ENCODE measurements at places on chromosomes 7 and 10.
A peak's percentile ranks its signal among the peaks of the same experiment; 100 is the strongest.

- ATAC-seq: no peak
Measured at GRCh38 chr7:4960363-4960762, 1.4 kb upstream of the MMD2 start.

- no peak for ATAC-seq
Measured at GRCh38 chr10:2214092-2214491, 476.8 kb upstream of the ADARB2 start.

- ATAC-seq: peak; percentile 53
Measured at GRCh38 chr7:135843214-135843613, 94.6 kb upstream of the FAM180A start.

DNA sequence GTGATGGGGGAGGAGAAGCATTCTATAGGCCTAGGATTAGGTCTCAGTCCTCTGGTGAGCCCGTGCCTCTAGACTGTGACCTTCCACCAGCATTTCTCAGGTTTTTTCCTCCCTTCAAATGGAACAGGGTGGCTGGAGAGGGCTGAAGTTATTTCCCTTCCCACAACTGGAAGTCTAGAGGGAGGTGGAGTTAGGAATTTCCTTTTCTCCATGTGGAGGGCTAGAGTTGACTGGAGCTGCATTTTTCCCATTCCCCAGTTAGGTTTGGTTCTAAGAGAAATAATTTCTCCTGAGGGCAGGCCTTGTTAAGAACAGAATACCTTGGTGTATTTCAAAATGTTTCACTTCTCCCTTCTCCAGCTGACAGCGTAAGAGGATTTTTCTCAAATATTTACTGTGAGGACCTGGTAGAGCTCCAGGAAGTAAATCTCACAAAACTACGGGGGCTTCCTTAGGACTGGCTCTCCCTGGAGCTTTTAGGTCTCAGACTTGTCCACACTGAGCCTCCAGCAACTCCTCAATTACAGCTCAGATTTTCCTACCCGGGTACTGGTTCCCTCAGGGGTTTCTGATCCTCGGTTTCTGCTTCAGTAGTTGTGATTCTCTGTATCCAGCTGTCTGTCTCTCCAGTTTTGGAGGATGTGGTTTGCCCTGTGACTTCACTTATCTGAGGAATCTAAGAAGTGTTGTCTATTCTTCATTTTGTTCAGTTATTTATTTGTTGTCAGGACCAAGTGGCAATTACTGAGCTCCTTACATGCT is 6.0 kb upstream of the REEP3 start:
- peak; percentile 32 for ATAC-seq

DNA sequence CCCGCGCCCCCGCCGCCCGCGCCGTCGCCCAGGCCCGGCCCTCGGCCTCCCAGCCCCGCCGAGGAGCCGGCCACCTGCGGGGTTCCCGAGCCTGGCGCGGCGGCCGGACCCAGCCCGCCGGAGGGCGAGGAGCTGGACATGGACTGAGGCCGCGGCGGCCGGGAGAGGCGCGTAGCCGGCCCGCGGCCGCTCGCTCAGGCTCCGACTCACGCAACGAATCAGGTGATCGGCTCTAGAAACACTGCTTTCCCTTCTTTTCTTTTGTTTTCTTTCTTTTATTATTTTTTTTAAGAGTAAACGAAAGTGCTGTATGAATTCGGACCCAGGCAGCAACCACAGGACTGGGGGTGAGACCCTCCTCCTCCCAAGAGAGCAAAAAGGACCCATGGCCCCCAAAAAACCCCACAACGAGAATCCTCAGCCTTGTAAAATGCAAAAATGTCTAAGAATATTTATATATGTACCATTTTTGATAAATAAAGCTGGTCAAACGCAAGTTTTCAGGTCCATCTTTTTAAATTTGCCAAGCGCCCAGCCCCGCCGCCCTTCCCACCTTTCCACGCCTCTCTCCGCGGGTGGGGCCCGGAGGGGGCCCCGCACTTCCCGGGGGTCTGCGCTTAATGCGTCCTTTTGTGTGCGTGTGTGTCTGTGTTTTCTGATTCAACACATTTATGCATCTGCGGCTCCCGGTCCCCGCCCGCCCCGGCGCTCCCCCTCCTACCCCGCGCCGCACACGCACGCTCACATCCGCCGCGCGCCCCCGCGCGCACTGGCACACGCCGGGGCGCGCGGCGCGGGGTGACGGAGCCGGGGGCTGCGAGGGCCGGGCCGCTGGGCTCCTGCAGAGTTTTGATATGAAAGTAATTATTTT is 4.4 kb downstream of the UNCX start:
- ATAC-seq: no peak

- peak; percentile 84 for ATAC-seq
Measured at GRCh38 chr10:29482591-29483431, 152.0 kb downstream of the SVIL start.

DNA sequence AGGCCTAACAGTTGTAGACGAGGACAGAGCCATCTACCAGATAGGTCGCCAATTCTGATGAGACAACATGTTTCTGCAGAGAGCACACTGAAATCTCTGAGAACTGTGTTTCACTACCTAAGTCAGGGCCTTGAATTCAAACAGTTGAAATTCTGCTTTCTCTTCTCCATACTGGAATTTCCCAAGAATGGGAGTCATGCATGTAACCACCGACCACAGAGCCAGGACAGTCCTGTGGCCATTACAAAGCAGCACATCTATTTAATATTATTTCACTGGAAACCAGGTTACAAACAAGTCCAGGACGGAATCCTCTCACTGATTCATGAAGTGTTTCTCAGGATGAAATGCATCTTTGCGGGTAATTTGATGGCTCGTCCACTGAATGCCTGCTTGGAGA is 62.0 kb upstream of the ST8SIA6 start:
- ATAC-seq: no peak

DNA sequence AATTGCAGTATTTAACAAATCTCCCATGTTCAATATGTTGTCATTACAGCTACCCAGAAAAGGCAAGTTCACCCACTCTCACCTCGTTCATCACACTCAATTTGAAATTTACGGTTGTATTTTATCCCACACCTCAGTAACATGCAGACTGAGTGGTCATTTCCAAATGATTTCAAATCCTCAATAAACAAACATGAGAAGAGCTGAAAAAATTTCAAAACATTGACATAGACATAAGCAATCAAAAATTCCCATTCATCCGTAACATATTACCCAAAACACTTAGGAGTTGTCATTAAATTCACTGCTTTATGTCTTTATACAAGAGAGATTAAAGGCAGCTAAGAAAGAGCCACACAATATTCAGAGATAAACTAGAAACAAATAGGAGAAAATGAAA is 61.7 kb upstream of the NEBL start:
- no peak for ATAC-seq

- ATAC-seq: no peak
Measured at GRCh38 chr7:95421847-95422444, 12.9 kb downstream of the PON2 start.

DNA sequence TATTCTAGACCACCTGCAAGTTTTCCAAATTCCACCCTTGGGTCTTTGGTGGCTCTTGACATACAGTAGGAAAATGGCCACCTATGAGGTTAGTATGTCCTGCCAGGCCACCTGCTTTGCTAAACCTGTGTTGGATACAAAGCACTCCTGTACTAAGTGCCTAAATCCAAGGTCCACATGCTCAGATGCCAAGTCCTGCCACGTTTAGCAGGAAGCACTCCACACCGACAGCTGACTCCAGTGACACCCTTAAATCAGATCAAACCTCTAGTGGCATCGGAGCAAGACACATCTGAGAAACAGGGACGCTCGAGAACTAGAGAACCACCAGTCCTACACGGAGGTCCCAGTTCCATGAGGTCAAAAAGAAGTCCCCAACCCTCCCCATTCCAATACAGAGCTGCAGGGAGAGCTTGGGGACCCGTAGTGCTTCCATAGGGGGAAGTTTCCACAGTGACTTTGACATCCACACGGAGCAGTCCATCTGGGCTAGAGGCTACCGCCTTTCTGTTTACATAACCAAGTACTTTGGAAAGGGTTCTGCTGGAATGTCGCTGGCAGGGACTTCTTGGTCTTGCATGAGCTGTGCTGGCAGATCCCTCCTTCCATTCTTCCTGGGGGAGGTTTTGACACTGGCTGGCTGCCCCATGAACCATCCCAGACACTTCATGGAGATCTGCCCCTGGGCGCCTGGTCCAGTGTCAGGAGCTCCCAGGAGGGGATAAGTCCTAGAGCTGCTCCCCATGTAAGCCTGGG is 290.6 kb downstream of the PRPF18 start:
- ATAC-seq: no peak

DNA sequence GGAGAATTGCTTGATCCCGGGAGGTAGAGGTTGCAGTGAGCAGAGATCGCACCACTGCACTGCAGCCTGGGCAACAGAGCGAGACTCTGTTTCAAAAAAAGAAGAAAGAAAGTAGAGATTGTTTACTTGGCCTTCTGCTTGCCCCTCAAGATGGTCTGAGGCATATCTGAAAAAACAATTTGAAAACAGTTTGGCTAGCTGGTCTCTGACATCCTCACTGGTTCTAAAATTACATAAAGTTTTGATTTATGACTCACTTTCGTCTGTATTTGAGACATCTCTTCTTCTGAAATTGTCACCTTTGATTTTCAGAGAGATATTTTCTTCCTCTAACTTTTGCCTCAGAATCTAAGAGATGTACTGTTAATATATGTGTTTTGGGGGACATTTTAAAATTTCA is 49.6 kb upstream of the HELLS start:
- no peak for ATAC-seq

DNA sequence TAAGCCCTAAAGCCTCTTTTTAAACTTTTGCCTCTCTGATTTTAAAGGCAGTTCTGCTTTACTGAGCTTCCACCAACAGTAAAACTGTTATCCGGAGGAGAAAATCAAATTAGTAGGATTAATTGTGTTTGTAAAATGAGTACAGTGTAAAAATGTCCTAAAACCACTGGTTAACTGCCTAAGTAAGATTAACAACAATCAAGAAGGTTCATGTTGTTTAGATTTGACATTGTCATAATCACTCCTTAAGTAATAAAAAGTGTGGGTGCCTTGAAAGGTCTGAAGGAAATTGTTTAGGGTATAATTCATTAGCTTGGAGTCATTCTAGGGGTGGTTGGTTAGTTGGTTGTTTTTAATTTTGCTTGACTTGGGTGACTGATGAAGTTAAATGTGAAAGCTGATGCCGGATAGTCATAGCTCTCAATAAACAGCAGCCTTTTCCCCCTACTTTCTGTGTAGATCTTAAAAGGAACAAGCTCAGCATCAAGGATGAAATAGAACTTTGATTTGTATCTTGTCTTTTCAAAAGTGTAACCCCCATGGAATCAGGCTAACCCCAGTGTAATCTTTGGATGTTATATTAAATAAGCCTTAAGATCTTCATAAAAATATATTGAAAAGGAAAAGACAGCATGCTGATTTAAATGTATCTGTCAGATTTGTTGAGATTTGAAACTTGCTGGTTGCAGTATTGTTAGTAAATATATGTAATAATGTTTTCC is 148.3 kb downstream of the ARID5B start:
- ATAC-seq: no peak

DNA sequence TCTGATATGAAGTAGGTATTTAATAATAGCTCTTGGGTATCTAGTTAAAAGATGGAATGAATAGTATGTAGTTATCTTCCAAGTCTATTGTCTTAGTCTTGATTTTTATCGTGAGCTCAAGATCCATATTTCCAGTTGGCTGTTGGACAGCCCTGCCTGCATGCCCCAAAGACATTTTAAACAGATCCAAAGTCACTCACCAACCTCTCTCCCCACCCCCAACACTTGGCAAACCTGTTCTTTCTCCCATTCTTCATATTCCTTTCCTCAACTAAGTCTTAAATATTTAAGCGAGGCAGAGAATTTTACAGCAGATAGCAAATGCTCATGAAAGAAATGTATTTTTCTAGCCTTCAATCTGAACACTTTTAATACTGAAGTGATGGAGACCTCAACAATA is 80.7 kb upstream of the PALS2 start:
- ATAC-seq: no peak

DNA sequence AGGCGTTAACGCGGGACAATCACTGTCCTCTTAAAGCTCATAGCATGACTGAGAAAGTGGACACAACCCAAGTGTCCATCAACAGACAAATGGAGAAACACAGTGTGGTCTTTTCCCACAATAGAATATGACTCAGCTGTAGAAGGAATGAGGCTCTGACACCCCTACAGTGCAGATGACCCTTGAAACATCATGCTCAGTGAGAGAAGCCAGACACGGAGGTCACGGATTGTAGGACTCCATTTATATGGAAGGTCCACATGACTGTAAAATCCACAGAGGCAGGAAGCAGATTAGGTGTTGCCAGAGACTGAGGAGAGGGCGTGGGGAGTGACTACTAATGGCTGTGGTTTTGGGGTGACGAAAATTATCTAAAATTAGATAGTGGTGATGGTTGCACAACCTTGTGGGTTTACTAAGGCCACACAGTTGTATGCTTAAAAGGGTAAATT is 6.1 kb upstream of the NCAPG2 start:
- peak; percentile 67 for ATAC-seq

GRCh38 chr7:106565428-106565827 is 95.5 kb downstream of the CCDC71L start:
- ATAC-seq: no peak

GRCh38 chr7:34739651-34740300 is 81.8 kb downstream of the NPSR1 start:
- ATAC-seq: no peak

DNA sequence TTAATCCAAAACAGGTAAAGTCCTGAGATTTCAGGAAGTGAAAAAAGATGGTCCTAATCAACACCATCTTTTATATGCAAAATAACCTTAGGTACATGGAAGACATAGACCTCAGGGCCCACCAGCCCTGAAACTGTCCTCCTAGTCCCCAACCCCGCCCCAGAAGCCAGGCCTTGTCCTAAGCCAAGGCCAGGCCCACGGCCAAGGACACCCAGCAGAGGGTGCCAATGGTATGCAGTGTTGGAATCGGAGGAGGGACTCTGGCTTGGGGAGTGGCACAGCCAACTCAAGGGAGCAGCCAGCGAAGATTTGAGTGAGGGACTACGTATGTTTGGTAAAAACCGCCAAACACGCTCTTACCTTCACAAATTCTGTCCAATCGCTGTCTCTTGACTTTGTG is 96.7 kb downstream of the ZRANB1 start:
- ATAC-seq: no peak

All from activated CD4-positive, CD25-positive, alpha-beta regulatory T cell treated with anti-CD3 and anti-CD28 coated beads, Interleukin-2, amount 50 U/mL, for 24 hours (primary cell).